LHCN-M2 (cell line): ENCODE measurements at places on chromosomes 5 and 9. TPM values are rescaled to one million over a fixed set of nuclear protein-coding genes. Genes with fewer than 3 reads are reported as not detected.
A peak's percentile ranks its signal among the peaks of the same experiment; 100 is the strongest.

GRCh38 chr5:14744296-14745187, 80.0 kb downstream of the OTULIN start:
- DNase-seq, result no peak

DNA sequence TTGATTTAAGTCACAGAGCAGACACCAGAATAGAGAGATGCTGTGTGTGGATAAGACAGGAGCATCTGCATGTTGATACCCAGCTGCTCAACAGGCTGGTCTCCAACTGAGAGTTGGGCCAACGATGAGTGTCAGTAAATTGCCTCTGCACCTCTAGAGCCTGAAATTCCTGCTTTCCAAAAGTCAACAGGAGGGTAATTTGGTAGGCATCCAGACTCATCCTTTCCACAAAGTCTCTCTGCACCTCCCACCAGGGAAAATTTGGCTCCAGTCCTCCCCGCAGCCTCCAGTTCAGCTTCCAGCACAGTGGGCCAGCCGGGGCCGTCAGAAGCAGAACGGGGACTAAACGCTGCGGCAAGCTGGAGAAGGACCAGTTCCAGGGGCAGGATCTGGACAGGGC, 136.9 kb downstream of the RFK start:
- no peak for DNase-seq

DNA sequence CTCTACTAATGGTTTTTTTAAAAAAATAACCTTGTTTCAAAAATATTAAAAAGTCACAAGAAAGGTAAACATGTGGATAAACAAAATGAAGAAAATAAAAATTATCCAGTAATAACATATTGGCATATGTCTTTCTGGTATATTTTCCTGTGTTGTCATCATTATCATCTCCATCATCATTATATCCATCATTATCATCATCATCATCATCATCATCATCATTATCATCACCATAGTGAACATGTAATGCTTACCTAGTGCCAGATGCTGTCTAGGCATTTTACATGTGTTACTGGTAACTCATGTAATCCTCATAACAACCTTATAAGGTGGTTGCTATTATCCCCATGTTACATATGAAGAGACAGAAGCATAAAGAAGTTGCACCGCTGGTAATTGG, 111.5 kb upstream of the CDKN2B start:
- no peak for DNase-seq

GRCh38 chr5:132771503-132771998, 5.5 kb downstream of the SEPTIN8 start:
- peak; percentile 69 for DNase-seq

- DNase-seq, result no peak
These were observed 212.8 kb downstream of the GNA14 start for GRCh38 chr9:77435277-77435676.

- no peak for DNase-seq
These were observed 644.9 kb downstream of the CCDC171 start for GRCh38 chr9:16197578-16198370.

DNA sequence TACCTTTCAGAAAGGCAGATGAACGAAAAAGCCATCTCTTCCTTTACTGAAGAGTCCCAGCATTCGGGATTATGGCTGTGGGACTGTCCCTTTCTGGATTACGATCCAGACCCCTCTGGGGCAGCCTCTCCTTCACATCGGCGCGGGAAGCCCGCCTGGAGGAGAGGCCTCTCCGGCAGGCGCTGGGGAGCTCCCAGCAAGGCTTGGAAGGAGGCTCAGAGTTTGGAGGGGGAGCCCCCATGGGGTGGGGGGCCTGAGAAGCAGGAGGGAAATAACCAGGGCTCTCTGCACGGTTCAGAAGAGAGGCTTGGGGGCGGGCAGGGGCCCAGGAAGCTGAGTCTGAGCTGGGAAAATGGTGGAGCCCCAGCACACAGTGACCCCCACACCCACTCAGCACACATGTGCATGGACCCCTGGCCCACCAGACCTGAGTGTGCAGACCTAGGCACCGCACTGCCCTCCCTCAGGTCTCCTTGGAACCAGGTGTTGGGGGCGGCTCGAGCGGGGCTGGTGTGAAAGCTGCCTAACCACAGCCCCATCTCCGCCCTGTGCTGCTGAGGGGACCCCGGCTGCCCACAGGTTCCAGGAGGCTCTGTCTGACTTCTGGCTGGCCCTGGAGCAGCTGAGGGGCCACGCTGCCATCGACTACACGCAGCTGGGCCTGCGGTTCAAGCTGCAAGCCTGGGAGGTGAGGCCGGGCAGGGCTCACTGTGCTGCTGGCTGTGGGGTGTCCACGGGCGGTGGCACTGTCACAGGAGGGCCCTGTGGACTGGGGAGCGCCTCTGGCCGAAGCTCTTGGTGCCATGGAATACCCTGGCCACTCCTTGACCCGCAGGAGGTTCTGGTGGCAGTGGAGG, 4.5 kb downstream of the NOXA1 start:
- no peak for DNase-seq

DNA sequence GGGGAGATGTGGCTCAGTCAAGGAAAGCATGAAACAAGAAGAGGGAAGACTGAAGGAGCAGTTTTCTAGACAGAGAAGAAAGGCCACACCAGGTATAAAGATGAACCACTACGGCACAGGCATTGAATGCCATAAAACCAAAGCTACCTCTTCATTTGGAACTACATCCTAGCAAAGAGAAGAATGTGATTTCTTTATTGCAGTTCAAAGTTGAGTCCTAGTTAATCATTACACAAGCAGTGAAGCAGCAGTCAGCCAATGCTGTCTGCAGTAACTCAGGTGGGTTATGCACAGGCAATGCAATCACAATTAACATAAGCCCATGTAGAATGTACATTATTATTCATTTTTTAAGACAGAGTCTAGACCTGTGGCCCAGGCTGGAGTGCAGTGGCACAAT, 21.7 kb upstream of the PCAT7 start:
- no peak for DNase-seq

DNA sequence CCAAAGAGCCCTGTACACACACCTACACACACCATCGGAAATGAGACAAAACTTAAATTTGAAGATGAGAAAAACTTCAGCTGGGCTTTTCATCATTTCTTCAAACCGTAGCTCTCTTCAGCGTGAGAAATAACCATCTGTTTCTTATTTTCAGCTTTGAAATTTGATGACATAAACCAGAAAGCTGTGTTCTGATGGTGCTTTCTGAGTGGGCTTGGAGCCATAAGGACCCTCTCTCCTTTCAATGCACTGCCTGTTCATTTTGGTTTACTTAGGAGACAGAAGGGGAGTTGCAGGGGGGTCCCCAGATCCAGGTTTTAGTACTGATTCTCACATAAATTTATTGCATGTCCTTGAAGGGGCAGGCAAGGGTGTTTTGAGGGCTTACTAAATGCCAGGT, 9.5 kb downstream of the FBXO10 start:
- DNase-seq, result no peak

The SPINK6 gene
- total RNA-seq, result not detected in 2 replicates
